ENCODE measurements at places on chromosomes 5 and 9. TPM values are rescaled to one million over a fixed set of nuclear protein-coding genes. Genes with fewer than 3 reads are reported as not detected.
A peak's percentile ranks its signal among the peaks of the same experiment; 100 is the strongest.

DNA sequence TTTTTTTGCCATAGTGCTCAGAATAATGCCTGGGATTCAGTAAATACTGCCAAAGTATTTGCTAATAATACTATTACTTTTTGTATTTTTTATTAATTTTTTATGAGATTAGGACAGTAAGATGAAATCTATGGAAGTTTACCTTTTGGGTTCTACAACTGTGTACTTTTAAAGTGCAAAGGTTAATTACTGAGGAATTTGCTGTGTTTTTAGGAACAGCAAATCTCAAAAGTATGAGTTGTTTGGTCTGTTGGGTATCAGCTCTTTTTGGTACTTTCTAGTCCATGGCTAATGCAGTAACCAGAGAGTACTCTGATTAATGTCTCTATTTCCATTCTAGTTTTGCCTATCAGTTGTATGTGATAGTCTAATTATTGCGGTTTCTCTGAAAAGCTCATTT lies 5.1 kb downstream of the HSPA4 start:
- DNase-seq = no peak

GRCh38 chr9:71755869-71756268 lies 12.4 kb downstream of the CEMIP2 start:
- no peak for DNase-seq

DNA sequence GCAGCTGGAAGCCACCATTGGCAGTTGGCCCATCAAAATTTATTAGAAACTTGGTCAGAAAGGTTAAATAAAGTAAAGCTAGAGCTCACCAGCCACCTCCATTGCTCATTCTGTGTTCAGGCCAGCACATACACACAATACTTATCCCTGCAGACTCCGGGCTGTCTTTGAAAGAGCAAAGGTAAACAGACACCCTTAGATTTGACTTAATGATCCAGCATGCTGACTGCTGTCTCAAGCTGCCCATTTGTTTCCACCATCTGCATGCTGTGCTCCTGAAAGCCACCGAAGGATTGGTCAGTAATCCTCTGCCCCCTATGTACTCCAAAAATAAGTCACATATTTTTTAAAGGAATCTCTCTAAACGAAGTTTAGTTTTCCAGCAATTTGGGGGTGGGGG lies 1059.8 kb upstream of the DMAC1 start:
- no peak for DNase-seq

Gene TAS2R1
- not detected for total RNA-seq

GRCh38 chr9:33472171-33472880 lies 1.4 kb downstream of the NOL6 start:
- no peak for DNase-seq

DNA sequence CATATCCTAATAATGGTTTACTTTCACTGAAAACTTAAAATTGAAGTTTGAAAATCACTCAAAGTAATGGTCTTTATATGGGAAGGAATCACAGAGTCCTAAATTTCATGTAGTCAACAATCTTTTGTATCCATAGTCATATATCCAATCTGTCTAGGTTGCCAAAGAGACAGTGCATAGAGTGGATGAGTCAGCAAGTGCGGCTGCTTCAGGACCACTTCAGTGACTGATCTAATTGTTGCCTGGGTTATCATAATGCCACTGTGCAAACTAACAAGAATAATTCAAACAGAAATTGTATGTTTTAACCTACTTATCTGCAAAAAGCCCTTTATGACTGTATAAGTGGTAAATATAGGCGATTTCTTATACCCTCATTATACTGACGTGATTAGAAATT lies 211.3 kb upstream of the PRR16 start:
- DNase-seq = no peak

- no peak for DNase-seq
Measured at GRCh38 chr9:124558777-124559470, 51.7 kb upstream of the NR5A1 start.

Gene SLCO6A1
- total RNA-seq = not detected

Gene SPATA31E1
- not detected for total RNA-seq

DNA sequence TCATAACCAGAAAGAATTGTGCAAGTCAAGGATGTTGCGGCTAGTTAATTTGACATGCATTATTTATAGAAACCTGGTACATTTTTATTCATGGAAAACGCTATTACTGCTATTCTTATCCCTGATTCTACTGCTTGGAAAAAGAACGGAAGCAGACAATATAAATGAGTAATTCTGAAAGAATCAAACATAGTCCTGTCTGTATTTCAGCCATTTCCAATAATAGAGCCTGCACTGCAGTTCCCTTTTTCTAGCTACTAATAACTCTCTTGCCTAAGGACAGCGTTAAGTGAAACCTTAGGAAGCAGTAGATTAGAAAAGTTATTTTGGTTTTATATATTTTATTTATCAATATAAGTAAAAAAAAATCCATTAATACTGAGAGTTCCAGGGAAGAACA lies 414.9 kb downstream of the CYLC2 start:
- DNase-seq = no peak

GRCh38 chr5:31270396-31270795 lies 76.9 kb downstream of the CDH6 start:
- peak; percentile 56 for DNase-seq

Gene PIP5KL1
- total RNA-seq = 1.6 TPM

GRCh38 chr5:174511714-174512253 lies 212.6 kb upstream of the MSX2 start:
- peak; percentile 6 for DNase-seq

DNA sequence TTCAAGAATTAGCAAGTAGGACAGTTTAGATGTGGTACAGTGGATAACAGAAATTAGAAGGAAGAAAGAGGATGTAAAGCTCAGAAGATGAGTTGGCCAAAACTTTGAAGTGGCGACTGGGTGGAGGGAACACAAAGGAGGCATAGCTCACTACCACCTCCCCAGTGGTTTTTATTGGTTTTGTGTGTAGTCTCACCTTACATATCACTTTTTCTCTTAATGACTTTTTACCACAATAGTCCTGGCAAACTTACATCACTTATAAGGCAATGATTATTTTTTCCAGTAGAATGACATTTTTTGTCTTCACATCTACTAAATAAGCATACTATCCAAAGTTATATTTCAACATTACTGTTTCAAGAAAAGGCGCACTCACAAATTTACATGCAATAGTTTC lies 49.2 kb upstream of the FBN2 start:
- DNase-seq = no peak

Gene IFNA13
- not detected for total RNA-seq

Gene LTC4S
- total RNA-seq = 1.5 TPM

GRCh38 chr5:142689081-142689480 lies 3.2 kb upstream of the FGF1 start:
- no peak for DNase-seq

Gene OGN
- total RNA-seq = 140 TPM

Gene GDNF
- 0.54 TPM for total RNA-seq
